Posterior vena cava (tissue), 2 donors: ENCODE measurements at places on chromosomes 2 and 18. TPM values are rescaled to one million over a fixed set of nuclear protein-coding genes. Genes with fewer than 3 reads are reported as not detected.

DNA sequence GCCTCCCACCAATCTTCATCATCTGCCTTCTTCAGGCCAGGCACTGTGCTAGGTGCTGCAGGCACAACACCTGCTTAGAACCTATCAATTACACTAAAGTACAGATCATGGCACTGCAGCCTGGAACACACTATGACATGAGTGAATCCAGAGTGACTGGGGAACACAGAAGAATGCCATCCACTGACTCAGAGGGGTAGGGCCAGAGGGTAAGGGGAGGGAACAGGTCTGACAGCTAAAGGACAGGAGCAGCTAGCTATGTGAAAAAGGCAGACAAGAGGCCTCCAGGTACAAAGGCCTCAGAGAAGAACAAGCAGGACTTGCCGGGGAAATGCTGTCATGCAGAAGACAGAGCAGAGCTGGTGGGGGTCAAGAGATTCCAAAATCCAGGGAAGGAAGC is 53.3 kb upstream of the ACAA2 start:
- DNase-seq = no peak

DNA sequence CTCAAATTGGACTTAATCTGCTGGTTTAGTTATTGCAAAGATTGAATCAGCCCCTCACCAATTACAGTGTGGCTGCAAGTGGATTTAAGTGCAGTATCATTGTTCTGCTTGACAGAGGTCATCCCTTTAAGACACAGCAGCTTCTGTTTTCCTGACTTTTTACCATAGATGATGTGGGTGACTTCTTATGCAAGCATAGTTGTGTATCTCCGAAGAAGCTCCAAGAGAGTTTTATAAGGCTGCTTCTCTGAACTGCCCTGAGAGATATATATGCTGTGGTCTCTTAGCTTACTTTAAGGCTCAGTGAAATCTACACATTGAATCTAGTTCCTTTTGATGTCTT is 3.5 kb downstream of the TRIB2 start:
- DNase-seq = no peak

- no peak for DNase-seq
Observed at GRCh38 chr2:1238598-1239138, 174.6 kb upstream of the TPO start.

GRCh38 chr2:228681426-228681825 is 499.9 kb upstream of the SPHKAP start:
- DNase-seq = no peak

Gene C2orf15
- total RNA-seq = not detected
